Stimulated activated CD4-positive, alpha-beta T cell treated with anti-CD3 and anti-CD28 coated beads, Interleukin-15, amount 100 ng/mL, for 24 hours (primary cell): ENCODE measurements at places on chromosomes 16 and 17.

DNA sequence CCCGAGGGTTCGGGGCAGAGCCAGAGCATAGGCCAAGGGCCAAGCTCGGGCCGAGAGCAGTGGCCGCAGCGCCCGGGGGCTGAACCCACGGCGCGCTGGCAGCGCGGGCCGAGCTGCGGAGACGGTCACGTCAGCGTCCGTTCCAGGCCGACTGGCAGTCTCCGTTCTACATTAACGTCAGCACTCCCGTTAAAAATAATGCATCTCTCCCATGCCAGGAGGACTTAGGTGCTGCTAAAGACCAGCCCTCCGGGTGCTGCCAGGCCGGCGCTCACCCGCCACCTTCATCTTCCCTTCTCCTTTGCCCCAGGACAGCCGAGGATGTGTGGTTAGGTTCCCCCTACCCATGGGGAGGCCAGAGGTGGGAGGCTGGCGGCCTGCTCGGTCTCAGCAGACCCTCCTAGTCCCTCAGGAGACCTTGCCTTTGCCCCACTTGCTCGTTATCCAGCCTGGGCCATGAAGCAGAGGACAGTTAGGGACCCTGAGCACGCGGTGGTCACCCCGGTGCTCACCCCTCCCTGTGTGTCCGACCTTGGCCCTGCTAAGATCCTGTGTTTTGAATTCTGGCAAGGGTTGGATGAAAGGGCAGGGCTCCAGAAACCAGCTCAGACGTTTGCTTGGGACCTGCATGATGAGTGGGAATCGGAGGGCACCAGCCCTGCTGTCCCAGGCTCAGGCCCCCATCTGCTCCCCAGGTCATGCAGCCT lies 572 bp downstream of the MPG start:
- DNase-seq: peak; percentile 37

DNA sequence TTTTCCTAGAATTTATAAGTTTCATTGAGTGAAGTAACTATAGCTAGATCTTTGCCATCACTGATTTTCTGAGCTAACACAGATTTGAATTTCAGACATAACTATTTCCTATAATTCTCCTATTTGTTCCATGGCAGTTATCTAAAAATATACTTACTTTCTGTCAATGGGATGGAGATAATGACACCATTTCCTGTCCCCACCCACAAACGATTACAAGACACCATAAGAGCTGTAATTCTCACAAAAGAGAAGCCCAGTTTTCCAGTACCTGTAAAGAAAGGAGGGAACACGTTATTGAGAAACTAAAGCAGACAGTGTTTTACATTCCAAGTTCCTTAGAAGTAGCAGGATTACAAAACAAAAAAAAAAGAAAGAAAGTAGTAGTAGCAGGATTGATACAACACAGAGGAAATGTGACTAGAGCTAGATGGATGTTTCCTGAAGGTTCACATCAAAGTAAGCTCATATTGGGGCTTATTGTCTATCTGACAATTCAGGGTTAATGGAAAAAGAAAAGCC lies 110.9 kb upstream of the TOB1 start:
- DNase-seq: no peak

GRCh38 chr16:5863071-5863606 lies 765.5 kb upstream of the EEF2KMT start:
- DNase-seq: no peak

GRCh38 chr16:49914657-49915056 lies 58.7 kb upstream of the ZNF423 start:
- no peak for DNase-seq

- no peak for DNase-seq
These were observed 24.1 kb upstream of the ADORA2B start for GRCh38 chr17:15920758-15921239.

- no peak for DNase-seq
These were observed 15.9 kb downstream of the RAB5C start for GRCh38 chr17:42138749-42139492.

- DNase-seq: no peak
These were observed 103.8 kb downstream of the MARF1 start for GRCh38 chr16:15539197-15539596.

DNA sequence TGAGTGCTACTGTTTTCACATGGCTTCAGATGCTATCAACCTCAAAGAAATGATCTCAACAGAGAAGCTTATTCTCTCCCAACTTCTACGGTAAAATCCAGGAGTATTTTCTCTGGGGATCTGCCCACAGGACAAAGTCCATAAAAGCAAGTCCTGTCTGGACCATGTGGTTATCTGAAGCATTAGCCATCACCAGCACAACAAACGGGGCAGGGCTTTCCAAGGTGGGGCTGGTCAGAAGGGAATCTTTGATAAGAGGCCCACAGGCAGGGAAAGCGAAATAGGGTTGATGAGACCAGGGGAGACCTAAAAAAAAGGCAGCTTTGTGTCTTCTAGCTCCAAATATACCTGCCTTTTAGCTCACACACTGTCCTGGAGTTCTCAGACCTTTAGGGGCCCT lies 38.7 kb upstream of the CACNG3 start:
- DNase-seq: no peak
